ENCODE measurements at places on chromosomes 13 and 19.

DNA sequence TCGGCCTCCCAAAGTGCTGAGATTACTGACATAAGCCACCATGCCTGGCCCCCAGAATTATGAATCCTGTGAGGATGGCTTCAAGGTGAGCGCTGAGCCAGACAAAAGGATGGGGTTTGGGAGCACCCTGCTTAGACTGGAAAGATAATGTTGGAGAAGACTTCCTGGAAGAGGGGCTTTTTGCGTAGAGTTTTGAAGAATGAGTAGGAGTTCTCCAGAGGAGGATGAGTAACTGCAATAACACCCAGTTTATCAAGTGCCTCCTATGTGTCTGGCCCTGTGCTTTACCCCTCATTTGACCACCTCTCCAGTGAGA, 641 bp upstream of the GDF15 start:
- no peak for DNase-seq

DNA sequence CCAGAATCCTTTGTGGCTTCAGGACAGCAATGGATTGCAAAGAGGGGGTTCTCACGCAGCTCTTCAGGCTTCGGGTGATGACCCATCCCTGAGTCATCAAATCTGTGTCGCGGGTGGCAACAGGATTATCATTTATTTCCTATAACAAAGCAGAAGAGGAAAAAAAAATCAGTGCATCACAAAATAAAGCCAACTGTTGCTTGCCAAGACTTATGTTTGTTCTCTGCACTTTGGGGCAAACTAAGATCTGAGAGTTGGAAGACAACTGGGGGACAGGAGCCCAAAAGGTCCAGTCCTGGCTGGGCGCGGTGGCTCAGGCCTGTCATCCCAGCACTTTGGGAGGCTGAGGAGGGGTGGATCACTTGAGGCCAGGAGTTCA, 6.4 kb downstream of the GNA15 start:
- no peak for DNase-seq

- DNase-seq = no peak
Observed at GRCh38 chr19:58003174-58003828, 681 bp upstream of the ZNF606 start.

DNA sequence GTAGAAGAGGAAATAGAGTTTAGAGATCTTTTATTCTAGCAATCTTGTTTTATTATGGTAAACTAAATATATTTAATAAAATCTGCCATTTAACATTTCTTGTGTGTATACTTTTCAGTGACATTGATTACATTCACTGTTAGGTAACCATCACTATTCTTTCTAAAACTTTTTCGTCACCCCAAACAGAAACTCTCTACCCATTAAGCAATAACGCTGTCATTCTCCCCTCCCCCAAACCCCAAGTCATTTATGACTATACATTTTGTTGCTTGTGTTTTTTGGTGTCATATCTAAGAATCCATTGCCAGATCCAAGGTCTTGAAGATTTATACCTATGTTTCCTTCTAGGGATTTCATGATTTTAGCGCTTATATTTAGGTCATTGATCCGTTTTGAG, 10.6 kb downstream of the URI1 start:
- no peak for DNase-seq

GRCh38 chr13:21717817-21718216, 46.9 kb downstream of the FGF9 start:
- peak; percentile 58 for DNase-seq

GRCh38 chr13:113441661-113442060, 11.6 kb downstream of the ADPRHL1 start:
- DNase-seq = no peak

- DNase-seq = no peak
Observed at GRCh38 chr13:51331354-51331861, 8.1 kb upstream of the SERPINE3 start.

DNA sequence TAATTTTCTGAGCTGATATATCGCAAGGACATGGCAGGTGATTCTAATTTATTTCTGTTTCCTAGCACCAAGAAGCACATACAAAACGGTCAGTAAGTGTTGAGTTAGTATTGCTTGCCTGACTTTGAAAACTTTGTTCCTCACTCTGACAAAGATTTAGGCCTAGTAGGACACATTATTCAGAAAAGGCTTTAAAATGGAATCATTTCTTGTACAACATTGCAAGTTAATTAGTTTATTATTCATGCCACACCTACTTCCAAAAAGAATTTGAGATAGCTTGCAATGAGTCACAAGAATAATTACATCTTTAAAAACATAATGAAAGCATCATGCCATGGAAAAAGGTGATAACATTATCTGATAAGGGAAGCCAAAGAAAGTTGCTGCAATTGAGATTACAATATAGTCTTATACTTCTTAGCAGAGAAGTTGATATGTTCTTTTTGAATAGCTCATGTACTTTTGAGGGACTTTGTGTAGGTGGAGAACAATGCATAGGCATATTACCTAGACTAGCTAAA, 474.2 kb downstream of the KLF5 start:
- no peak for DNase-seq

DNA sequence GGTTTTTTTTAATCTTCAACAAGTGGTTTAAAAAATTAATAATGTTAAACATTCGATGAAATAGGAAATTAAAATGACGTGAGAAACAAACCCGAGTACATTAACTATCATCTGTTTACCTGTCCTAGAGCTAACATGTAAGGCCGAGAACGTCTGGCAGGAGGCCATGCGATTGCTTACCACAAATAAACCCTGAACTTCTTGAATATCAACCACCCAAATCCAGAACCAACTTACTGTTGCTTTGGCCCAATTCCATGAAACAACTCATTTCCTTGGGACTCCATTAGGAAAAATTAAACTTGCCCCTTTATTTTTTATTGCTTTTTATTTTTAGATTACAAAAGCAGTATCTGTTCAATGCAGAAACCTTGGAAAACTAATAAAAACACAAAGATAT, 228.9 kb upstream of the IRS2 start:
- no peak for DNase-seq

DNA sequence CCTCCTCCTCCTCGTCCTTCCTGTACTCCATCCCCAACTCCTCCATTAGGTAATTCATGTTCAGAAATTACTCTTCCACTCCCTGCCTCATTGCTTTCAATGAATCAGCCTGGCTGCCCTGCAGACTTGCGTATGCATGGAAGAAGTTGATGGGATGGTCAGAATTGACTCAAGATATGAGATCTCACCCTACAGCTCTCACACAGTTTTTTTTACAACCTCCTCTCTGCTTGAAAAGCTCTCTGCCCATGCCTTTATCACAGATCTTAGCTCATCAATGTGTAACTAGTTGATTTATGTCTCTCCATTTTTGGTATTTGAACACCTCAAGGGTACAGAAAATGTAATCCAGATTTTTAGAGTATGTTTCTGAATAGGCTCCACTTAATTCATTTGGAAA, 506.9 kb downstream of the TBC1D4 start:
- no peak for DNase-seq

DNA sequence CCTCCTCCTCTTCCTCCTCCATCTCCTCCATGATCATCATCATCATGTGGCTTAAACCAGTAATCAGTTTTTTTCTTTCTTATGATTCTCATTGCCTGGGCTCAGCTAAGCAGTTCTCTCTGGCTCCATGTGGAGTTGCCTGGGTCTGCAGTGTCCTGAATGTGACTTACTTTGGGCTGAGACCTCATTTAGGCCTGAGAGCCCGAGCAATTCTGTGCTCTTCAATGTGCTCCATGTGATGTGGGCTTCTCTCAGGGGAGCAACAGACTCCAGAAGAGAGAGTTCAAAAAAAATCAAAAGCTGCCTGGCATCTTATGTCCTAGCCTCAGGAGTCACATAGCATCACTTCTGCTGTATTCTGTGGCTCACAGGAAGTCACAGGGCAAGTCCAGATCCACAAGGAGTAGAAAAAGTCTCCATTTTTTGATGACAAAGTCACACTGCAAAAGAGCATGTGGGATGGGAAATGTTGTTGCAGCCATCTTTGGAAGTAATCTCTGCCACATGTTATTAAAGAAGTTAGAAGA, 128.7 kb downstream of the MAB21L1 start:
- no peak for DNase-seq

DNA sequence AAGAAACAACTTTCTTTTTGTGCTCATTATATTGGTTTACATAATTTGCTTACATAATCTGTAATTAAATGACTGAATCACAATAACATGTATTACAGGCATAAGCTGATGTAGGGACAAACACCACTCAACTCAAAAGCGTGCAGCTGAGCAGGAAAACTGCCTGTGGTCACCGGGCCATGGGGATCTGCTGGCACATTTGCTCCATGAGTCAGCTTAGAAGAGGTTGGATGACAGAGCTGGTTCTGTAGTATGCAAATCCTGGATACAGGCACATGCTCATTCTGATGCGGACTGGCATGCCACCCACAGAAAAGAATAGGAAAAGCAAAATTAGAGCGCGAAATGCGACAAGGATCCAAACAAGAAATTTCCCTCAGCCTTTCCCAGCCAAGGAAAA, 128.6 kb downstream of the USP12 start:
- peak; percentile 62 for DNase-seq

GRCh38 chr19:13100841-13101589, 1.6 kb downstream of the LYL1 start:
- DNase-seq = peak; percentile 86

GRCh38 chr13:110399801-110400200, 92.7 kb downstream of the COL4A2 start:
- no peak for DNase-seq

DNA sequence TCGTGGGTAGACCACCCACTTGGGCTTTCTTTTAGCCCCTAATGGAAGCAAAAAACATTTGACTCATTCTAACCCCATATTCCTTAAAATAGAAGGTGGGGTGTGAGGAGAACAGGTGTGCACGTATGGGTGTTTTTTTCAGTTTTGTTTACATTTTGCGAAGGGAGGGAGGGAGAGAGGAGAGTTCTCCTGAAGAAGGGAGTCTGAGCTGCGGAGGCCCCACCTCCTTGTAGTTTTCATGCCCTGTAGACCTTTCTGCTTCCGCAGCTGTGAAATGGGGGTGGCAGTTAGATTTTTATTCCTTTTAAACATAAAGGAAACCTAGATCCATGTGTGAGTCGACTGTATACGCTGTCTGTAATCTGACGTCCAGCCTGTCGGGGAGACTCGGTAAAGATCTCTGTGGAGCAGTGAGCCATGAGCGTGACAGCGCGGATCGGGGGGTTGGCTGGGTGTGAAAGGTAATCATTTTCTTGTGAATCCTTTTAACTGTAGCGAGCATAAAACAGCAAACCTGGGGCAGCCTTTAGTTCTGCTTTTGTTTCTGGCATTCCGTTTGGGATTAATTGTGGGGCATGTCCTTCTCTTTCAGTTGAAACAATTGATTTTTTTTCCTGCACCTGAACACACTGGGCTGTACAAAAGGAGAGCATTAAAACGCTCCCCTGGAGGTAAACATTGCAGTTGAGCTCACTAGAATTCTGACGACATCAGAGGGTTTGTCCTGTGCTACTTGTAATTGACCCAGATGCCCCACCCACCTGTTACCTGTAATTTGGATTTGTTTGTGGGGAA, 2.3 kb downstream of the UPF1 start:
- peak; percentile 41 for DNase-seq

DNA sequence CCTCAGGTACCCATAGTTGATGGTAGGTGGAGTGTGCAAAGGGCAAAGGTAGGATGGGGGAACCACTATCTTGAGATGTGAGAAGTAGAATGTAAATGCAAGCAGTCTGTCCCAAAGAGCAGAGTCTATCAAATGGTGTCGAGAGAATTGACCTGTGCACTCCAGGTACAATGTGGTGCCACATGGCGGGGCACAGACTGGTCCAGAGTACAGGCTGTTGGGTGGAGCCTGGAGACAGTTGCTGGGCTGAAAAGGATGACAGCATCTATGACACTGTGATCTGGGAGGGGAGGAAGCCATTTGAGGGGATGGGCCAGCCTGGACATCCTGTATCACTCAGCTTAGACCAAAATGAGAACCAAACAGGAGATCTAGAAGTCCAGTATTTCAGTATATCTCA, 180.6 kb downstream of the ABCC4 start:
- no peak for DNase-seq

DNA sequence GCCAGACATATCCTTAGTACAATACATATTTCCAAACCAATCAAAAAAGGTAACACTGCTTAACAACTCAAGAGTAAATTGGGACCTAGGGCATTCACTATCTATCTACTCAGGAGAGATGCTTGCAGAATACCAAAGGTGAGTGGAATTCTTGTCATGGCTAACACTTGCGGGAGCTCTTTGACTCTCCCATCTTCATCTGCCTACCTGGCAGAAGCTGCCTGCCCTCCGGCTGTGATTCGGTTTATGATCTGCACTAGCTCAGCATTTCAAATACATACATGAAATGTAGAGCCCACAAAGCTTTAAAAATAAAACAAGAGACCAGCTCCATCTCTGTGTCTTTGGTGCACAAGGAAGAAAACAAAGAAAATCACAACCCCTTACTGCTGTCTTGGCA, 127.3 kb downstream of the STARD13 start:
- DNase-seq = no peak

GRCh38 chr13:37074703-37075102, 15.2 kb upstream of the SUPT20H start:
- DNase-seq = no peak
